ENCODE measurements at places on chromosomes 6 and 20. TPM values are rescaled to one million over a fixed set of nuclear protein-coding genes. Genes with fewer than 3 reads are reported as not detected.
A peak's percentile ranks its signal among the peaks of the same experiment; 100 is the strongest.

GRCh38 chr20:63850689-63851547 lies 10.4 kb upstream of the ABHD16B start:
- no peak for DNase-seq
- H3K4me3 ChIP-seq, result no peak overlapping the region
- H3K4me1 ChIP-seq, result peaks cover 12% of the 10 kb centered on the region
- H3K27me3 ChIP-seq, result peaks cover 19% of the 10 kb centered on the region
- no peak overlapping the region for H3K27ac ChIP-seq

- peak overlapping the region; percentile 47 for H3K27ac ChIP-seq
- peaks cover 29% of the 10 kb centered on the region for H3K36me3 ChIP-seq
- peaks cover 67% of the 10 kb centered on the region for H3K4me1 ChIP-seq
- no peak overlapping the region for H3K4me3 ChIP-seq
- no peaks in the 10 kb centered on the region for H3K27me3 ChIP-seq
- DNase-seq, result no peak
Measured at GRCh38 chr6:16488813-16489212, 250.4 kb downstream of the GMPR start.

- no peaks in the 10 kb centered on the region for H3K27me3 ChIP-seq
- H3K4me1 ChIP-seq, result peaks cover 18% of the 10 kb centered on the region
- no peak overlapping the region for H3K4me3 ChIP-seq
- DNase-seq, result no peak
- H3K36me3 ChIP-seq, result peaks cover 2% of the 10 kb centered on the region
- no peak overlapping the region for H3K27ac ChIP-seq
Measured at GRCh38 chr6:135673501-135674309, 176.2 kb upstream of the AHI1 start.

- H3K27me3 ChIP-seq, result no peaks in the 10 kb centered on the region
- H3K27ac ChIP-seq, result no peak overlapping the region
- no peaks in the 10 kb centered on the region for H3K4me1 ChIP-seq
- H3K36me3 ChIP-seq, result no peaks in the 10 kb centered on the region
Measured at GRCh38 chr6:7432391-7433120, 42.9 kb downstream of the RIOK1 start.

GRCh38 chr20:36852187-36852586 lies 23.8 kb upstream of the TLDC2 start:
- peaks cover 18% of the 10 kb centered on the region for H3K4me1 ChIP-seq
- peaks cover 3% of the 10 kb centered on the region for H3K27me3 ChIP-seq
- no peaks in the 10 kb centered on the region for H3K36me3 ChIP-seq
- no peak overlapping the region for H3K4me3 ChIP-seq
- no peak for DNase-seq

DNA sequence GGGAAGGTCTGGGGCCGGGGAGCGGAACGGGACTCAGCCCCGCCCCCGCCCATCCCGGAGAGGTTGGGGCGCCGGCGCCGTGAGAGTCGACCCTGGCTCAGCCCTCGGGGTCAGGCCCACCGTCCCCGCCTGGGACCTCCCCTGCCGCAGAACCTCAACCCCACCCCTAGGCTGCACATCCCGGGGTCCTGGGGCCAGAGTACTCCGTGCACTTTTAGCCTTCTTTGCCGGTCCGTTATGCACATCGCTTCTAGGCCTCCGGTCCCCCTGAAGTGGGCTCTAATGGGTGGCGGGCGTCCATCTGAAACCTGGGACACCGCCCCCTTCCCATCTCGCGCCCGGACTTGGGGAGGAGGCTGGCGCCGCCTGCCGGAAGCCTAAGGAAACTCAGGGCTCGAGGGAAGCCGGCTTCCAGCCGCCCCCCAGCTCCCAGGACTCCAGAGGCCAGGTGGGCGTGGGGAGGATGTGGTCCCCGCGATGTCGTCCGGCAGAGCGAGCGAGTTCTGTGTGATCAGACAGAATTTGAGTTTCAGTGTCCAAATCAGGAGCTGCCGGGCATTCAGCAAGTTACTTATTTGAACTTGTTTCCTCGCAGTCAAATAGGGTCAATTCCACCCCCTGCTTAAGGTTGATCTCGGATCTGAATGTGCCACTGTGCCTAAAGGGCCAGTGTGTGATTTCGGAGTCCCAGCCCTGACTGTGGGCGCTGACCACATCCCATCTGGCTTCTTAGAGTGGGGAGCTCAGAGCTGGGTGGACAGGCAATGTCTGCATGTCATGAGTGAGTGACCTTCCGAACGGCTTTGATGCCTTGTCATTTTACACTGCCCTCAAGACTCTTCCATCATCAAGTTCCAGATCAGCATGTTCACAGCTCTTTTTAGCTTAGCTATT lies 47.6 kb downstream of the CPXM1 start:
- peak; percentile 42 for DNase-seq
- H3K4me3 ChIP-seq, result peak overlapping the region; percentile 71
- H3K27me3 ChIP-seq, result peaks cover 60% of the 10 kb centered on the region

- H3K4me3 ChIP-seq, result no peak overlapping the region
- H3K27me3 ChIP-seq, result no peaks in the 10 kb centered on the region
- DNase-seq, result no peak
Measured at GRCh38 chr20:57927376-57927775, 217.6 kb upstream of the PMEPA1 start.

DNA sequence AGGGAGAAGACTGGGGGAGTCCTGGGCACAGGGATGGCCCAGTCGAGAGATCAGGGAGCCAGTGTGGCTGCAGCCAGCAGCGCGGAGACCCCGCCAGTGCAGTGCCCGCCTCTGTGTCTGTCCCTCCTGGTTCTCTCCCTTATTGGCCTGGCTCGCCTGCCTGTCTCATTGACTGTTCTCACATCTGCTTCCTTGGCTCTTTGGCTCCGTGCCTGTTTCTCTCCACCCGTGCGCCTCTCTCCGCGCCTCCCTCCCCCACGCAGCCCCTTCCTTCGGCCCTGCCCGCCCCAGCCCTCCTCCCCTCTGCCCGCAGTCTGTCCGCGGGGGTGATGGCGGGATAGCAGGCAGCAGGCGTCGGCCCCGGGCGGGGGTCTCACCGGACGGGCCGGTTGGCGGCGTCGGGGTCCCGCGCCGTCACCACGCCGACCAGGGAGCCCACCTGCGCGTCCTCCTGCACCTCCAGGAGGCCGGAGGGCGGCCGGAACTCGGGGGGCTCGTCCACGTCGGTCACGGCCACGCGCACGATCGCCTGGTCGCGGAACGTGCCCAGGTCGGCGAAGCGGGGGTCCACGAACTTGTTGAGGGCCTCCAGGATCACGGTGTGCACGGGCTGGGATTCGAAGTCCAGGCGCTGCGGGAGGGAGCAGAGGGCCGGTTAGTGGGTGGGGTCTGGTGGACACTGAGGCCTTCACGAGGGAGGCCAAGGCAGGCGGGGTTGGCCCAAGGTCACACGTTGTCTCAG lies 92.0 kb downstream of the CD40 start:
- H3K4me3 ChIP-seq, result no peak overlapping the region
- peaks cover 11% of the 10 kb centered on the region for H3K4me1 ChIP-seq
- H3K27ac ChIP-seq, result no peak overlapping the region
- H3K27me3 ChIP-seq, result peaks cover 13% of the 10 kb centered on the region
- no peaks in the 10 kb centered on the region for H3K36me3 ChIP-seq

The ARFGEF3 gene
- total RNA-seq, result 0.06 TPM

GRCh38 chr6:107342144-107342543 lies 117.2 kb downstream of the PDSS2 start:
- peaks cover 3% of the 10 kb centered on the region for H3K4me1 ChIP-seq
- DNase-seq, result no peak
- H3K36me3 ChIP-seq, result no peaks in the 10 kb centered on the region
- H3K27ac ChIP-seq, result no peak overlapping the region
- no peak overlapping the region for H3K4me3 ChIP-seq

The TNXB gene
- total RNA-seq, result 3.9 TPM

- peaks cover 67% of the 10 kb centered on the region for H3K27me3 ChIP-seq
- H3K4me1 ChIP-seq, result peaks cover 13% of the 10 kb centered on the region
- no peak overlapping the region for H3K27ac ChIP-seq
- no peaks in the 10 kb centered on the region for H3K36me3 ChIP-seq
- DNase-seq, result no peak
- no peak overlapping the region for H3K4me3 ChIP-seq
Measured at GRCh38 chr20:20368418-20369249, 730 bp downstream of the INSM1 start.

The OLIG3 gene
- total RNA-seq, result not detected

Measured in activated CD4-positive, alpha-beta T cell treated with anti-CD3 and anti-CD28 coated beads, Interleukin-2, amount 10 ng/mL, durations not matched to agents 7 days and 5 days (primary cell).